ENCODE measurements at places on chromosomes 16 and 17. TPM values are rescaled to one million over a fixed set of nuclear protein-coding genes. Genes with fewer than 3 reads are reported as not detected.

ZPBP2 gene
- total RNA-seq, result not detected

CBX4 gene
- 39.9 TPM for total RNA-seq

RUNDC3A gene
- total RNA-seq, result 1.0 TPM

ADAMTS18 gene
- not detected for total RNA-seq

DYNLRB2 gene
- total RNA-seq, result not detected

TMEM100 gene
- not detected for total RNA-seq

CHP2 gene
- total RNA-seq, result not detected

OR1D5 gene
- not detected for total RNA-seq

FBXL16 gene
- 3.5 TPM for total RNA-seq

SLC5A2 gene
- 0.16 TPM for total RNA-seq

ODAD4 gene
- 1.8 TPM for total RNA-seq

PLSCR3 gene
- 46.1 TPM for total RNA-seq

KRTAP4-3 gene
- total RNA-seq, result not detected

NKD1 gene
- 0.31 TPM for total RNA-seq

ADCY9 gene
- total RNA-seq, result 5.5 TPM

TUBD1 gene
- 12.9 TPM for total RNA-seq

TMC5 gene
- total RNA-seq, result 6.3 TPM

TBC1D28 gene
- not detected for total RNA-seq

KRTAP1-5 gene
- not detected for total RNA-seq

SMIM22 gene
- total RNA-seq, result not detected

C16orf89 gene
- not detected for total RNA-seq

ARHGAP23 gene
- total RNA-seq, result 42.1 TPM

ZNF750 gene
- not detected for total RNA-seq

MYL11 gene
- not detected for total RNA-seq

NPIPB5 gene
- 25.1 TPM for total RNA-seq

BAIAP3 gene
- total RNA-seq, result 1.8 TPM

CEP112 gene
- total RNA-seq, result 7.2 TPM

GH2 gene
- total RNA-seq, result not detected

CACNG1 gene
- 0.37 TPM for total RNA-seq

DOC2B gene
- total RNA-seq, result 2.1 TPM

TLCD2 gene
- 1.9 TPM for total RNA-seq

USP7 gene
- 60.4 TPM for total RNA-seq

MAF gene
- 0.25 TPM for total RNA-seq

RAC3 gene
- total RNA-seq, result 40.5 TPM
